PC-3 (cell line): ENCODE measurements at places on chromosomes 6 and 20.

- H3K36me3 ChIP-seq = no peaks in the 10 kb centered on the region
- H3K4me1 ChIP-seq = no peaks in the 10 kb centered on the region
- H3K27ac ChIP-seq = no peak overlapping the region
- no peaks in the 10 kb centered on the region for H3K27me3 ChIP-seq
- no peak overlapping the region for H3K4me3 ChIP-seq
These were observed 173.1 kb downstream of the HS3ST5 start for GRCh38 chr6:114169763-114170162.

DNA sequence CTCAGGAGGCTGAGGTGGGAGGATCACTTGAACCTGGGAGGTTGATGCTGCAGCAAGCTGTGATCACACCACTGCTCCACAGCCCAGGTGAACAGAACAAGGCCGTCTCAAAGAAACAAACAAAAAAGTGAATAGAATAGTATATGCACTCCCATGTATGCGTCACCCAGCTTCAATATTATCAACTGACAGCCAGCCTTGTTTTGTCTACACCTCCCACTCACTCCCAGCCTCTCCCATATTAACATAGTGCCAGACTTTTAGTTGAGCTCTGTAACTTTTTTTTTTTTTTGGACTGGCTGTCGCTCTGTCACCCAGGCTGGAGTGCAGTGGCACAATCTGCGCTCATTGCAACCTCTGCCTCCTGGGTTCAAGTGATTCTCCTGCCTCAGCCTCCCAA lies 18.1 kb upstream of the ILRUN start:
- DNase-seq = no peak
- H3K4me3 ChIP-seq = no peak overlapping the region
- H3K4me1 ChIP-seq = peaks cover 8% of the 10 kb centered on the region; the same call in 1 of the 2 replicates
- H3K36me3 ChIP-seq = no peaks in the 10 kb centered on the region

GRCh38 chr20:25039697-25040437 lies 18.1 kb downstream of the ACSS1 start:
- no peaks in the 10 kb centered on the region for H3K36me3 ChIP-seq
- H3K27ac ChIP-seq = no peak overlapping the region
- H3K27me3 ChIP-seq = no peaks in the 10 kb centered on the region
- peak; percentile 79 for DNase-seq
- peaks cover 14% of the 10 kb centered on the region for H3K4me1 ChIP-seq

- DNase-seq = no peak
- H3K27me3 ChIP-seq = no peaks in the 10 kb centered on the region
- no peak overlapping the region for H3K4me3 ChIP-seq
- H3K36me3 ChIP-seq = no peaks in the 10 kb centered on the region
- no peaks in the 10 kb centered on the region for H3K4me1 ChIP-seq
These were observed 97.9 kb upstream of the NEDD9 start for GRCh38 chr6:11330413-11330760.

DNA sequence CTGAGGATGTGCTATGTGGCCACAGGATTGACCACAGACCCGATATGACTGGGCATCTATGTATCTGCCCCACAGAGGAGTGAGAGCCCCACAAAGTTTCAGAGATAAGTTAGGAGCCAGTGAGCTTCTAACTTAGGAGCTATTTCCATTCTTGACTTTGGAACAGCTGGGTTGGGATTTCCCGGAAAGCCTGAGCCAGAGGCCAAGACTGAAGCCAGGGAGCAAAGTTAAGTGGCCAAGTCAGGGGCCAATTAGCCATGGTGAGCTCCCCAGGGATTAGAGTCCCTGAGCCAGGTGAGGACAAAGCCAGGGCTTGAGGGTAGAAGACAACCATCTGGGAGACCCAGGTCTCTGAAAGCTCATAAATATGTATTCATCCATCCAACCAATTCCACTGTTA lies 143.6 kb downstream of the MAFB start:
- H3K27me3 ChIP-seq = no peaks in the 10 kb centered on the region
- no peak overlapping the region for H3K4me3 ChIP-seq
- no peaks in the 10 kb centered on the region for H3K36me3 ChIP-seq

DNA sequence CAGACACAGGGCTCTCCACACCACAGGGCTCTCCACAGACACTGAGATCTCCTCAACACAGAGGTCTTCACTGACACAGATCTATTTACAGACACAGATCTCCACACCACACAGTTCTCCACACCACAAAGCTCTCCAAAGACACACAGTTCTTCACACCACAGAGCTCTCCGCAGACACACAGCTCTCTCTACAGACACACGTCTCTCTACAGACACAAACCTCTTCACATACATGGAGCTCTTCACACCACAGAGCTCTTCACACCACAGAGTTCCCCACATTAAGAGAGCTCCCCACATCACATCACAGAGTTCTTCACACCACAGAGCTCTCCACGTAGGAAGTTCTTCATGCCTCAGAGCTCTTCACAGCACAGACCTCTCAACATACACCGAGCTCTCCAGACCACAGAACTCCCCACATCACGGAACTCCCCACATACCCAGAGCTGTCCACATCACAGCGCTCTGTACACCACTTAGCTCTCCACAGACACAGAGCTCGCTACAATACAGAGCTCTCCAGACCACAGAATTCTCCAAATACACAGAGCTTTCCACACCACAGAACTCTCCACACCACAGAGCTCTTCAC lies 53.9 kb downstream of the ERMARD start:
- H3K4me3 ChIP-seq = no peak overlapping the region
- H3K4me1 ChIP-seq = peaks cover 10% of the 10 kb centered on the region
- H3K27ac ChIP-seq = no peak overlapping the region
- DNase-seq = no peak

GRCh38 chr6:30061858-30062458 lies 893 bp downstream of the POLR1H start:
- H3K27ac ChIP-seq = peak overlapping the region; percentile 46; the same call in 1 of the 2 replicates
- H3K4me1 ChIP-seq = peaks cover 27% of the 10 kb centered on the region
- DNase-seq = peak; percentile 44
- H3K27me3 ChIP-seq = no peaks in the 10 kb centered on the region
